ENCODE measurements at places on chromosomes 7 and 10.

DNA sequence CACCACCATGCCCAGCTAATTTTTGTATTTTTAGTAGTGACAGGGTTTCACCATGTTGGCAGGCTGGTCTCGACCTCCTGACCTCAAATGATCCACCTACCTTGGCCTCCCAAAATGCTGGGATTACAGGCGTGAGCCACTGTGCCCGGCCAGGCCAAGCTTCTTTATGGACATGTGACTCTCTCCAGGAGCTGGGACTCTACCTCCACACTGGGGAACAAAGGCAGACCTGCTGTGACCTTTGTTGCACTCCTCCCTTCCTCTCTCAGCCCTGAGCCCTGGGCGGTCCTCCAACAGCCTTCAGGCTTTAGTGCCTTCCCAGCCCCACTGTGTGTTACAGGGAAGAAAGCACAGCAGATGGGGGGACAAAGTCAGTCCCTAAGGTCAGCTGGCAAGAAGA is 55.0 kb upstream of the DUSP5 start:
- no peak for DNase-seq

- no peak for DNase-seq
Measured at GRCh38 chr10:74432841-74433594, 282.0 kb downstream of the ADK start.

DNA sequence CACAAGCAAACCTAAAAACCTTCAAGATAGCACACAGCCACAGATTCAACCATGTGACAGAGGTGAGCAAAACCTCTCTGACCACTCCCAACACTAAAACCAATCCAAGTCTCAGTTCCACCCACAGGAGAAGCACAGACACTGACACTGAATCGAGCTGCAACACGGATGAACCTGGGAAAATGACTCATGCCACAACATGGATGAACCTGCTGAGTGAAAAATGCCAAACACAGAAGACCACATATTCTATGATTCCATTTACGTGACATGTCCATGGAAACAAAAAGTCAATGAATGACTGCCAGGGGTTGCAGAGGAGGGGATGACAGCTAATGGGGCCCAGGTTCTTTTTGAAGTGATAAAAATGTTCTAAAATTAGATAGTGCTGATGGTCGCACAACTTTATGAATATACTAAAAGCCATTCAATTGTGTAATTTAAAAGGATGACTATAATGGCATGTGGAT is 22.0 kb downstream of the CYTH3 start:
- DNase-seq = no peak

- no peak for DNase-seq
Measured at GRCh38 chr7:26686448-26686981, 177.9 kb downstream of the SKAP2 start.

- no peak for DNase-seq
Measured at GRCh38 chr7:102891693-102892261, 21.0 kb upstream of the LRRC17 start.

GRCh38 chr10:119469846-119470245 is 72.7 kb downstream of the RGS10 start:
- no peak for DNase-seq

DNA sequence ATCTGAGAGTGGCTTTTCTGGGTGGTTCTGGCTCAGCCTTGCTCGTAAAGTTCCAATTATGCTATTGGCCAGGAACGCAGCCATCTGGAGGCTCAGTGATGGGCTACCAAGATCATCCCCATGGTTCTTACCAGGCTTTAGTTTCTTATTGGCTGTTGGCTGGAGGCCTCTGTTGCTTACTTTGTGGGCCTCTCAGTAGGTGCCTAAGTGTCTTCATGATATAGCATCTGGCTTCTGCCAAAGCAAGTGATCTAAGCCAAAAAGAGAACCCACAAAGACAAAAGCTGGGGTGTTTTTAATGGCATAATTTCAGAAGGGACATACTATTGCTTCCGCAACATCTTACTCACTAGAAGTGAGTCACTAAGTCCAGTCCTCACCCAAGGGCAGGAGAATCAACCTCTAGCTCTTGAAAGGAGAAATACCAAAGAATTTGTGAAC is 132.0 kb upstream of the MDFIC start:
- no peak for DNase-seq

GRCh38 chr7:93889261-93889660 is 1.3 kb downstream of the TFPI2 start:
- DNase-seq = no peak

DNA sequence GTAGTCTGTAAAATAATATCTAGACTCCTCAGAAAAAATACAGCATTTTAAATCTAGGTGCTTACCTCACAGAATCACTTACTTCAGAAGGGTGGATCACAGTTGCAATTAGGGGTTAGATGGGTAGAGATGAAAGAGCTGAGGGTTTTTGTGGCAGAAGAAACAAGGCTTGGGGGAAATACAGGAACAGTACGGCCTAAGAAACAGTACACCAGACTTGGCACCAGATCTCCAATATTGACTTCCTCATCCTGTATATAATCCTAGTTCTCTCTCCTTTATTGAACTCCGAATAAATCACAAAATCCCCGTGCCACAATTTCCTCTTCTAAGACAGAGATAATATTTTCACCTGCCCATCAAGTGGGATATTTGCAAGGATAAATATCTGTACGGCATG is 14.3 kb downstream of the CEP41 start:
- no peak for DNase-seq

- no peak for DNase-seq
Measured at GRCh38 chr7:18570441-18570840, 74.9 kb downstream of the HDAC9 start.

- DNase-seq = no peak
Measured at GRCh38 chr10:127407551-127407950, 141.6 kb upstream of the NPS start.

DNA sequence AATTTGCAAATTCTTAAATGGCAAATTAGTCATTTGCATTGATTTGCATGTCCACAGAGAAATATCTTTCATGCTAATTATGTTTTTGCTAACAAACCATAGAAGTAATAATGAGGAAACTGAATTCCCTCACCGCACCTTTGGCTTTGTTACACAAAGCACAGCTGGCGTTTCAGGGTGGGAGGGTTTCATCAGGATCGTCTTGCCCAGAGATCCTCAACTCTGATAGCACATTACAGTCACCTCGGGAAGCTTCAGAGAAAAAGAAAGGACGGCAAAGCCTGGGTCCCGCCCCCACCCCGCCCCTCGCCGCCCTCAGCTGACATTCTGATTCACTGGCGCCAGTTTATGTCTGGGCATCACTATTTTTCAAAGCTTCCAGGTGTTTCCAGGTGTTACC is 119.4 kb downstream of the PTPRN2 start:
- DNase-seq = no peak

DNA sequence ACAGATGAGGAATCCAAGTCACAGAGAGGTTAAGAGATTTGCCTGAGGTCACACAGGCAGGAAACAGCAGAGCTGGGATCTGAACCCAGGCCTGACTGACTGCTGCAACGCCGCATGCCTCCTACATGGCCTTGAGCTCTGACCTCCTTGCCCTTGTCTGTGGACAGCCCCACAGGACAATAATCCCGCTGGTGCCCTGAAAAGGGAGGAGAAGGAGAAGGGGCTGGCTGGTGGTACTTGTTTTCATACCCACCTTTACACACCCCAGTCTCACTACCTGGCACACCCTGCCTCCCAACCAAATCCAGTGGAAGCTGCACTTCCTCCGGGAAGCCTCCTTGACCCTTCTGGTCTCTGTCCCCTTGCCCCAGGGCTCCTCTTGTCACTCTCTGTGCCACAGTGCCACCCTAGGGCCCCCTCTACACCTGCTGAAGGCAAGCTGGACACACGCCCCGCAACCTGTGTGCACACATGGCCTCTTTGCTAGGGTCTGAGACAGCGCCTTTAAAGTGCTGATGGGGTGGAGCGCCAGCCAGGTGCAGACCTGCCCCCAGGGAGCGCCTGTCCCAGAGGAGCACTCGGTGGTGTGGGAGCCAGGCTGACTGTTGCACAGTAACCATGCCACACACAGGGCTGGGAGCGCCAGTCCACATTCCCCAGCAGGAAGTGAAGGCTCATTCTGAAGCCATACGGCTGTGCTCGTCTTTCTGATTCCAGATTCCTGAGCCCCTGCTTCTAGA is 38.6 kb downstream of the ZCCHC24 start:
- DNase-seq = no peak

GRCh38 chr7:4763091-4763793 is 12.2 kb upstream of the AP5Z1 start:
- DNase-seq = no peak

DNA sequence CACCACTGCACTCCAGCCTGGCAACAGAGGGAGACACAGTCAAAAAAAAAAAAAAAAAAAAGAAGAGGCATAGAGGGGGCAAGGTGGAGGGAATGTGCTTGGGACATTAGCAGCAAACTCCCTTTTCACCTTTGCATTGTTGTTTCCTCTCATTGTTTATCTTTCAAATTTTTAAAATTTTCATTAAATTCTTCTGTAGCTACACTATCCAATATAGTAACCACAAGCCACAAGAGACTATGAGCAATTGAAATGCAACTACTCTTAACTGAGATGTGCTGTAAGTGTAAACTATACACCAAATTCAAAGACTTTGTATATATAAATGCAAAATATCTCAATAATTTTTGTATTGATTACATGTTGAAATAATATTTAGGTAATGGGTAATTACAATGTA is 43.4 kb downstream of the EBLN1 start:
- no peak for DNase-seq

DNA sequence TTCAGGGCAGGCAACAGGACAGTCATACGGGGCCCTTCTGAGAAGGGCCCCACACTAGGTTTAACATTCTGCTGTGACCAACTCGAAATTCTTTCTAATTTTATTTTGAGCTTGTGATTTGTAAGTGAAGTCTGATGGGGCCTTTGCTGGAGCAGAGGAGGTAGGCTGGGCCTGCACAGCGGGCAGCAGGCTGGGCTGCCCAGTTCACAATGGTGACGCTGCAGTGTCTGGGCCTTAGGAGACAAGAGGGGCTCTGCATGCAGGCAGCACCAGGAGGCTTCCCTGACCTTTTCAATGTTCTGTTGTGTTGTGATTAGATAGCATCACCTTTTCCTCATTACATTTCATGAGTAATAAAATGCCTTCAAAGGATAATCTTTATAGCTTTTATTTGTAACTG is 175.1 kb downstream of the CXCL12 start:
- DNase-seq = no peak

DNA sequence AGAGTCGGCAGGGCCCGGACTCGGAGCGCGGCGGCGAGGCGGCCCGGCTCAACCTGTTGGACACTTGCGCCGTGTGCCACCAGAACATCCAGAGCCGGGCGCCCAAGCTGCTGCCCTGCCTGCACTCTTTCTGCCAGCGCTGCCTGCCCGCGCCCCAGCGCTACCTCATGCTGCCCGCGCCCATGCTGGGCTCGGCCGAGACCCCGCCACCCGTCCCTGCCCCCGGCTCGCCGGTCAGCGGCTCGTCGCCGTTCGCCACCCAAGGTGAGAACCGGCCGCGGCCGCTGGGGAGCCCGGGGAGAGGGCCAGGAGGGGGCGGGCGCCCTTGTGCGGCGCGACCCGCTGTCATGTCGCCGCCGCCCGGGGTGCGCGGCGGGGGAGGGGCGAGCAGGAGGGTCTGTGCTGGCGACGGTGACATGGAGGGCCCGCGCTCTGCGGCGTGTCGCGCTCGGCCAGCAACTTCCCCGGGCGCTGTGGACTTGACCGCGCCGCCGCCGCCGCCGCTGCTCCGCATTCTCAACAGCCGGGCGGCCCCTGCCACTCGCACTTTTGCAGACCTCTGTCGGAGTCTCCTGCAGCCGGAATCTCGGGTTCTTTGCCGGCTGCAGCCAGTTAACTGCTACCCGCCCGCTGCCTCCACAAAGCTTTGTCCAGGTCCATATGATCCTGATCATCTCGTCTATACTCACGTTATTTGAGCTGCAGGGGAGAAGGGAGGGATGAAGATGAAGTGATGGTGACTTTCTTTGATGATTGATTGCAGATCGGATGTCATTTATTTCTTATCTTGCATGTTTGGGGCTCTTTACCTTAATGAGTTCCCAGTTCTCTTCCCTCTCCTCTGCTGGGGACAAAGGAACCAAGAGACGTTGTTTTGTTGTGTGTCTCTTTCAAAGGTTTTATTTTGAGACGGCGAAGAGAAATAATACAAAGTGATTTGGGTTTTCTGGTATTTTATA is 869 bp downstream of the TRIM24 start:
- peak; percentile 31 for DNase-seq

- no peak for DNase-seq
Measured at GRCh38 chr7:147071536-147071935, 954.9 kb downstream of the CNTNAP2 start.

DNA sequence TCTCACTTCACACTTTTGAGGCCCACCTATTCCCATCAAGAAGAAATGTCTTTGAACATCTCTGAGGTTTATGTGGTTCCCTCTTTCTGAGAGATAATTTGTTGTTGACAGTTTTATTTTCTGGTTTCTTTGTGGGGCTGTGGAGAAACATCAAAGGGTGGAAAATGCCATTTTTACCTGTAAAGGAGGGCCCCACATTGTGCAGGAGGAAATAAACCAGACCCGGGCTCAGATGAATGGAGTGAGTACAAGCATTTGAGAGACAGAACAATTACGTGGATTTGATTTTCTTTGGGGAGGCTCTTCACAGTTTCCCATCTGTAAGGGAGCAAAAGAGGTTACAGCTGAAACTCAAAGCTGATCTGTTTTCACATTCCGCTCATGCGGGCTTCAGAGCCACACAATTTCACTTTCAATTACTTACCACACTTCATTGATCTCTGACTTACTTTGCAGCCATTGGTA is 29.8 kb downstream of the ITPRIP start:
- no peak for DNase-seq

- DNase-seq = no peak
Measured at GRCh38 chr10:69483963-69484362, 32.7 kb downstream of the TSPAN15 start.

DNA sequence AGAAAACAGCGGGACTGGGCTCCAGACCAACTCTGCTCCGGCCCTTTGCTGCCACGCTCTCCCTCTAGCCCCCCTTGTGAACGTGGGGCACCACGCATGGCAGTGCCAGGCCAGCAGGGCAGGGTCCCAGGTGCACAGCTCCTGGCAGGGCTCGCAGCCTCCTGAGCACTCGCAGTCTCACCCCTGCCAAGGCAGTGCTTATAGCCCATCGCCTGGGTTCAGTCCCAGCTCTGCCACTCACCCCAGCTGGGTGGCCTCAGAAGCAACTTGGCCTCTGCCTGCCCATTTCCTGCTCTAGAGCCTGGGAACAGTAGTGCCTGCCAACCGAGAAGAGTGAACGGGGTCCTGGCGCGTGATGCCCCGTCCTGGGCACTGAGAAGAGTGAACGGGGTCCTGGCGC is 36.3 kb downstream of the CFAP46 start:
- no peak for DNase-seq

- no peak for DNase-seq
Measured at GRCh38 chr10:19096501-19097073, 48.0 kb downstream of the MALRD1 start.

DNA sequence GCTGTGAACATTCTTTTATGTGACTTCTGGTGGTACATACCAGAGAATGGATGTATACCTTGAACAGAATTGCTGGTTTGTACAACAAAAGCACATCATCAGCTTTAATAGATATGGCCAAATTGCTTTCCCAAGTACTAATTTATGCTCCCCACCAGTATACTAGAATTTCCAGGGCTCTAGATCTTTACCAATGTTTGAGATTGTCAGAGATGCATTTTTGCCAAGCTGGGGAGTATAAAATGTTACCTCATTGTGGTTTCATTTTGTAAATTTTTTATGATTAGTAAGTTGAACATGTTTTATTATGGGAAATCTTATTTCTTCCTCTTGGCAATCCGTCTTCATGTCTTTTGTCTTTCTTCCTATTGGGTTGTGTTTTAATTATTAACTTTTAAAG is 179.9 kb upstream of the TMEM106B start:
- DNase-seq = no peak

GRCh38 chr7:21767300-21767900 is 178.3 kb downstream of the CDCA7L start:
- DNase-seq = no peak

GRCh38 chr7:12674053-12674452 is 13.4 kb upstream of the ARL4A start:
- no peak for DNase-seq
